ENCODE measurements at places on chromosomes 11 and 22.

DNA sequence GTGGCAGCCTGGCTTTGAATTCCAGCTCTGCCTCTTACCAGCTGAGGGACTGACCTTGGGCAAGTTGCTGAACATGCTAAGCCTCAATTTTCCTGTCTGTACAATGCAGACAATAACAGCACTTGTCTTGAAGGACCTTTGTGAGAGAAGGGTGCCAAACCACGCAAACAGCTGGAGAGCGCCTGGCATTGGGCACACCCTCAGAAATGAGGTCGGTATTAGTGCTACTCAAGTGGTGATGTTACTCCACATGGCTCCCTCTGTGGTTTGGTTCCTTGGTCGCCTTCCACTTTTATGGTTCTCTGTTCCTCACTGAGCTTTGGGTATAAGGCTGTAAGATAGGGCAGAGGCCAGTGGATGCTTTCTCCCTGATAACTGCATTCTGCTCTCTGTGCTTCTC is 8.2 kb downstream of the UBASH3B start:
- peak; percentile 58 for DNase-seq

- DNase-seq, result no peak
Measured at GRCh38 chr11:112697391-112698178, 263.6 kb upstream of the NCAM1 start.

GRCh38 chr11:117855912-117856651 is 20.4 kb downstream of the FXYD6 start:
- DNase-seq, result no peak

- no peak for DNase-seq
Measured at GRCh38 chr11:74744277-74744676, 4.4 kb upstream of the RNF169 start.

DNA sequence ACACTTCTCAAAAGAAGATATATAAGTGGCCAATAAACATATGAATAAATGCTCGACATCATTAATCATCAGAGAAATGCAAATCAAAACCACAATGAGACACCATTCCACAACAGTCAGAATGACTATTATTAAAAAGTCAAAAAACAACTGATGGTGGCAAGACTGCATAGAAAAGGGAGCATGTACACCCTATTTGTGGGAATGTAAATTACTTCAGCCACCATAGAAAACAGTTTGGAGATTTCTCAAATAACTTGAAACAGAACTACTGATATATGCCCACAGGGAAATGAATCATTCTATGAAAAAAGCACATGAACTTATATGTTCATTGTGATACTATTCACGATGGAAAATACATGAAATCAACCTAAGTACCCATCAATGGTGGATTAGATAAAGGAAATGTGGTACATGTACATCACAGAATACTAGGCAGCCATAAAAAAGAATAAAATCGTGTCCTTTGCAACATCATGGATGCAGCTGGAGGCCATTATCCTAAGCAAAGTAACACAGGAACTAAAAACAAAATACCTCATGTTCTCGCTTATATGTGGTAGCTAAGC is 42.4 kb downstream of the GLYATL2 start:
- DNase-seq, result no peak

DNA sequence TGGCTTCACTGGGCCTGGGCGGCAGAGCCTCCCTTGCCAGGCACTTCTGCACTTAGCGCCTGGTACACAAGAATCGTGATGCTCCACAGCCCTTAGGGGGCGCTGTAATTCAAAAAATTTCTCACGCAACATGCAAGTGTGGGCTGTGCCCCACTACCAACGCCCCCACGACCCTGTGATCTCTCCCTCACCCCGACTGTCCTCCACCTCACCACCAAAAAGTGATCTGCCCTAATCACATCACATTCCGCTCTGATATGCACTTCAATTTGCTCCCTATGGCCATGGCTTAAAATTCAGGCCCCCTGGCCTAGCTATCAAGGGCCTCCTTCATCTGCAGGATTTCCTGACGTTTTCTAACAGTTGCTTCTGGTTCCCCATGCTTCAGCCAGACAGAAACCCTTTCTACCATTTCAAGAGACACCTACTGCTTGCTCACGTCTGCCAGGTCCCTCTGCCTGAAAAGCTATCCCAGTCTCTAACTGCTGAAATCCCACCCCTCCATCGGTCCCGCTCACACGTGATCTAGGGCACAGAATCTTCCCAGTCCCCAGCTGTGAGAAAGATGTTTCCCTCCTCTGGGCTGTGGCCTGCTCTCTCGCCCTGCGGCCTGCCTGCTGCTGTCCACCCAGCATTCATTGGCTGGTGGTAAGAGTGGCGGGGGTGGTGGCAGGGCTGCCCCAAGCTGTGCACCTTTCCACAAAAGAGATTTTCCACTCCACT is 27.9 kb upstream of the LRRC32 start:
- DNase-seq, result no peak

DNA sequence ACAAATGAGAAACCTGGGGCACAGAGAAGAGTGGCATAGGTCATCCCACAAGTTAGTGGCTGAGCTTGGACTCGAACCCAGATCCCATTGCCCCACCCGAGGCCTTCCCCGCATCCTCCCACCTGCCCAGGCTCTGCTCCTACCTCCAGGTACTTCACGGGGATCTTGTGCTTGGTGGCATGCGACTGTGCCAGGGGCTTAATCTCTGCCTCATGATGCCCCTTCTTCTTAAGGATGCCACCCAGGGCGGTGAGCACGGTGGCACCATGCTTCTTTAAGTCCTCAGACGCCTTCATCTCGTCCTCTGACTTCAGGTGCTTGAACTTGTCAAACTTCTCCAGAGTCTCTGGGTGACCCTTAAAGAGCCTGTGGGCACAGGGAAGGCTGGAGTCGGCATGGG is 6.4 kb downstream of the MB start:
- no peak for DNase-seq

GRCh38 chr22:40534379-40535188 is 101.9 kb downstream of the MRTFA start:
- peak; percentile 88 for DNase-seq

- no peak for DNase-seq
Measured at GRCh38 chr11:2572491-2573239, 127.1 kb downstream of the KCNQ1OT1 start.

GRCh38 chr11:101030692-101031091 is 98.9 kb downstream of the PGR start:
- no peak for DNase-seq

- DNase-seq, result no peak
Measured at GRCh38 chr11:117387992-117388755, 60.5 kb downstream of the CEP164 start.

DNA sequence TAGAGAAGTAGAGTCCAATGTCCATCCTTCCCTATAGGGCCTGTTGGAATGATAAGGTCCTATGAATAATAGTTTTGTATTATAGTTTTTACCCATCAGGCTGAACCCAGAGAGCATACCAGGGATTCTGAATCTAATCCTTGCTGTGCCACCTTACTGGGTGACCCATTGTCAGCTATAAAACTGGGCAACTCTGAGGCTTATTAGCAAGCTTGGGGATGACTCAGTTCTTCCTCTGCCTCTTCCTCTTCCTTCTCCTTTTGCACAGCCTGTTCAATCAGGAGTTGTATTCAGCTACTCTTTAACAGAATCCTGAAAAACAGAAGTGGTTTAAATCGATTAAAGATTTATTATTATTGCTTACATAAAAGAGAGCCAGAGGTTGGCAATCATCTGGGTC is 8.9 kb downstream of the HEPHL1 start:
- peak; percentile 1 for DNase-seq

DNA sequence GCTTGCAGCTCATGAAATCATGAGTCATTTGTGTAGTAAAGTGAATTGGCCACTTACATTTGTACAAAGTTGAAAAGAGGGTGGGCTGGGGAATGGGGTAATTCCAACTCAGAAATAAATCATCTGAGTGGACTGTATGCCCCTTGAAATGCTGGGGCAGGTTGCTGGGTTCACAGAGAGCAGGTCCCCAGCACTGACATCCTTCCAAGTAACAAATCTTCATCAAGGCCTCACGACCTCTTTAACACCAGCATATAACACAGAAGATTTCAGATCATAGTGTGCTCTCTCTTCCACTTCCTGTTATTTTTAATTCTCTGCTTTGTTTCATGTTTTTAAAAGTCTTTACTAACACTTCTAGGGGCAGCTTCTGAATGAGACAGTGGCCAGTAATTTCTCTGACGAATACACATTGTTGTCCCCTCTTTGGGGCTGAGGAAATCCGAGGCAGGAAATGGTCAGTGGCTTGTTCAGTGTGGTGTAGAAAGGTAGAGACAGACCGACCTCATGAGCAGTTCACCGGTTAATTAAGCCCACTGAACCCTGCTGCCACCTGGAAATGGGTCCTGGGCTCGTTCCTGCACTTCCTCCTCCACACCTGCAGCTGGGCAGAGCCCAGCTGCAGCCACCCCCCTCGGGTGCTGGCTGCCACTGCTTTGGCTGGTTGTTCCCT is 127.7 kb downstream of the MAML2 start:
- DNase-seq, result peak; percentile 36

DNA sequence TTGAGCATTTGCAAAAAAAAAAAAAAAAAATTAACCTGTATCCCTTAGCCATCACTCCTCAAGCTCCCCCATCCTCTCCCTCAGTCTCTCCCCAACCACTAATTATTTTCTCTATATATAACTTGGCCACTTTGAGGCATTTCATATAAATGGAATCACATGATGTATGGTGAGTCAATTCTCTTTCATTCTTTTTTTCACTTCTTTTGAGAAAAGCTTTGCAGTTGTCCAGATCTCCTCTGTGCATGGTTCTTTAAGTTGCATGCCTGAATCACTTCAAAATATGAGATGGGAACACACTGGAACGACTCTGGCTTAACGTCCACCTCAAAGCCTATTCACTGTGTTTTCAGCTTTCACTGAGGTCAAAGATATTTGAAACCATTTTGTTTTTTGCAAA is 40.7 kb downstream of the SHANK2 start:
- DNase-seq, result no peak

DNA sequence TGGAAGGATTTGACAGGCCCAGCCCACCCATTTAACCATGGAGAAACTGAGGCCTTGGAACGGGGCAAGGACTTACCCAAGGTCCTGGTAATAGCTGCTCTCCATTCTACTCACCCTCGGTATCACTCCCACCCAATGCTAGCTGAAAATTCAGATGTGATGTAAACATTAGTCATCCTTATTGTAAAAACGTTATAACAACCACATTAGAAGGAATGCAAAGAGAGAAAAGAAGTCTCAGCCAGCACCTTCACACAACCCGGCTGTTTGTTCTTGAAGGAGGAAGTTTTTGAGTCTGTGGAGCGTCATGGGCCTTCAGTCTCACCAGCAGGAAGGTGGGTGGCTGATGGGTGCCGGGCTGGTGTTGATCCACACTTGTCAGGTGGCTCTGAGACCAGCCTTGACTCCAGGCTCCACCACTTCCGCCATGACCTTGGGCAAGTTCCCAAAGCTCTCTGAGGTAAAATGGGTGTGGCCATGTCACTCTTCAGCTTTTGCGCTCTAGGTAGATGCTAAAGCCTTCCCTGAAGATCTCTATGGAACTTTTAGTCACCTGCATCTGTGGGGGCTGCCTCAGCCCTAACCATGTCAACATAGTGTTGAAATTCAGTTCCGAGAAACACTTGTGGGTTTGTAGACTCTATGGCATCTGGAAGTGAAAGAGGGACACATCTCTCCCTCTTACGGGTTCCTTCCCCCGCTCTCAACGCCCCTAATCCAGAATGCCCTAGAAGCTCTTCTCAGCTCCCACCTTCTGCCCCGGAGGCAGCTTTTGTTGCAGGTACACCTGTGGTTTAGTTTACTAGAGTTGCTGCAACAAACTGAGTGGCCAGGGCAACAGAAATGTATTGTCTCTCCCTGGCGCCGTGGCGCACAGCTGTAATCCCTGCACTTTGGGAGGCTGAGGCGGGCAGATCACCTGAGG is 14.8 kb downstream of the CD6 start:
- peak; percentile 76 for DNase-seq

- no peak for DNase-seq
Measured at GRCh38 chr11:19307498-19307897, 66.8 kb upstream of the E2F8 start.

DNA sequence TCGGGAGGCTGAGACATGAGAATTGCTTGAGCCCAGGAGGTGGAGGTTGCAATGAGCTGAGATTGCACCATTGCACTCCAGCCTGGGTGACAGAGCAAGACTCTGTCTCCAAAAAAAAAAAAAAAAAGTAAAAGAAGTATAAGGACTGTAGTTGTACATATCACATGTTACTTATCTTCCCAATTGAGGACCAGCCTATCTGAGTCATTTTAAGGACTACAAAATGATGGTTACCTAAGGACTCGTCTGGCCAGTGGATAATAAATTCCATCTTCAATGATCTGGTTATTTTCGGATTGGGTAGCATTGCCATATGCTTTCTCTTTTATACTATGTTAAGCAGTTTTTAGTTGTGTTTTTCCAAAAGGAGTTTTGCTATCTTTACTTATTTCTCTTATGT is 55.3 kb downstream of the PPFIA1 start:
- DNase-seq, result peak; percentile 24

DNA sequence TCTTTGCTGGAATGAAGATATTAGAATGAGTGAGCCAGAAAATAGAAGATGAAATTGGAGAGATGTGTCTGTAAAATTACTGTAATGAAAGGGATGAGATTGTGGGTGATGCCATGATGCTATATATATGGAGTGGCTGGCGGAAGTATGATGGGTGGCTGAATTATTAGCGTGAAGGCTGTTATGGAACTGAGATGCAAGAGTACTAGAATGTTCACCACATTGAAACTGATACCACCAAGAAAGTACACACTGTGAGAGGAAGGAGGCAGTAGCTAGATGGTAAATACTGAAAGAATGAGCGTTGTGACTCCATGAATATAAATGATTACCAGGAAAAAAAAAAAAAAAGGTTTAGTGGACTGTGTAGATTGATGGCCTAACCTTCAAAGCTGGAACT is 411.9 kb downstream of the CNTN5 start:
- no peak for DNase-seq

DNA sequence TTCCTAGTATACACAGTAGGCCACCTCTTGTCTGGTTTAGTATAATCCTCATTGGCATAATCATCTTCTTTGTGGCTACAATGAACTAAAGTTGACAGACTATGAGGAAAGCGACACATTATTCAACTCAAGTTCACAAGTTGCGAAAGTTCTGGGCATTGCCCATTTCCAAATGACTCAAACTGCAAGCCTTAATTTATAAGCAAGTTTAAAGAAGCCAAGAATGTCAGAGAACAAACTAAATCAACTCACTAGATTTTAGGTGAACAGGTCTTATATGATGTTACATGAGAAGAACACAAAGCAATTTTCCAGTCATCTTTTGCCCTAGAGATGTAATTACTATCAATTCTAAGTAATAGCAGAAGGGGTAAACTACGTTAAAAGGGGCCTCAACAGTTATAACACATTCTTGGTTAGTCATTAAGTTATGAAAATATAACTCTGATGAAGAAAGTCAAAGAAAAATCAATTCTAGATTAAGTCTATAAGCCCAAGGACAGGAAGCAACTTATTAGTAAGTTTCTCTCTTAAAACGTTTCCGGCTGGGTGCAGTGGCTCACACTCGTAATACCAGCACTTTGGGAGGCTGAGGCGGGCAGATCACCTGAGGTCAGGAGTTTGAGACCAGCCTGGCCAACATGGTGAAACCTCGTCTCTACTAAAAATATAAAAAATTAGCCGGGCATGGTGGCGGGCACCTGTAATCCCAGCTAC is 21.5 kb downstream of the PICALM start:
- DNase-seq, result peak; percentile 90
